Inflammatory macrophage treated with lipopolysaccharide for 1 hour (primary cell): ENCODE measurements at places on chromosomes 1 and 21.

- DNase-seq = no peak
These were observed 28.4 kb downstream of the DMBX1 start for GRCh38 chr1:46517932-46518498.

DNA sequence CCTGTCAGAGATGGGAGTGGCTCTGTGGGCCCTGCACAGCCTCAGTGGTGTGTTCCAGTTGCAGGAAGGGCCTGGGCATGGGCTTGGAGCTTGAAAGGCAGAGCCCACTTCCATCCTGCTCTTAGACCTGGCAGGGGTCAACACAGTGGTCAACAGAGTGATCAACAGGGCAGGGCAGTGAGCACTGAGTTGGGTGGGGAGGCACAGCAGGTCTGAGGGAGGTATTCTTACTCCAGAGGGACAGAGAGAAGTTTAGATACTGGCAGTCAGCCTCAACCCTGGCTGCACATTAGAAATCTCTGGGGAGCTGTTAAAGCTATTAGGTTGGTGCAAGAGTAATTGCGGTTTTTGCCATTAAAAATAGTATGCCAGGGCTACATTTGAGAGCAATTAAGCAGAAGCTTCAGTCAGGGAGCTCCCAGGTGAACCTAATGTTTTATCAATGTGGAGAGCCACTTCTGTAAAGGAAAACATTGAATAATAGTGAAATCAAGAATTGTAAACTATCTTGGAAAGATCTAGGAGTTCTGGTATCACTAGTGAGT lies 37.7 kb downstream of the SH3BGR start:
- DNase-seq = no peak

DNA sequence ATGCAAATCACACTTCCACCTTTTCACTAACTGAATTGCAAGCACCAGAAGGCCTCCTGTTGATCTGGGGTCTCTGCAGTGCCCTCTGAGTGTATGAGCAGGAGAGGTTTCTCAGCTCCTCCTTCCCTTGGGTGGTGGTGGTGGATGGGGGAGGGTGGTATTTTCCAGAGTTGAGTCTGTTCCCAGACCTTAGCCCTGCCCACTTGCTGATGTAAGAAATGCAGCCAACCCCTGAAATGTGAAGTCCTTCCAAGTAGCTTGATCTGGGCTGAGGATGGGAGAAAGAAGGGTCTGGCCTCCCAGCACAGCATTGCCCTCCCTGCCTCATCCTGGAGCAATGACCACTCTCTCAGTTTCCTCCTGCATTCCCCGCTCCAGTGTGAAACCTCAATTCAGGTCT lies 6.3 kb upstream of the FOXD2 start:
- peak; percentile 70 for DNase-seq

- no peak for DNase-seq
These were observed 73.4 kb downstream of the ZP4 start for GRCh38 chr1:237817277-237817676.

DNA sequence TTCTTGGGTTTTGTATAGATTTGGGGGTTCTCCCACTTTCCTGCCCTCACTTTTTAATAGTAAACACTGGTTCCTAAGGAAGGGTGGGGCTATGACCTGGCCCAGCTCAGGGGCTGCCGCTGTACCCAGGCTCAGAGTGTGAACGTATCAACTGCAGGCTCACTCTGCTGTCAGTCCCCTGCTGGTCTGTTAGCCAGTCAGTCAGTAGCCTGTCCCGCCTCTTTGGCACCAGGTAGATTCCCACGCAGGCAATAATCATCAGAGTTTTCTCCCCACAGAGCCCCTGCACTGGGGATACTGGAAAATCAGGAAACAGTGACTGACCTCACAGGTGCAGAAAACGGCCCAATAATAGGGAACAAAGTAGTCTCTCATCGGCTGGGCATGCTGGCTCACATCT lies 15.0 kb upstream of the ALPL start:
- no peak for DNase-seq

DNA sequence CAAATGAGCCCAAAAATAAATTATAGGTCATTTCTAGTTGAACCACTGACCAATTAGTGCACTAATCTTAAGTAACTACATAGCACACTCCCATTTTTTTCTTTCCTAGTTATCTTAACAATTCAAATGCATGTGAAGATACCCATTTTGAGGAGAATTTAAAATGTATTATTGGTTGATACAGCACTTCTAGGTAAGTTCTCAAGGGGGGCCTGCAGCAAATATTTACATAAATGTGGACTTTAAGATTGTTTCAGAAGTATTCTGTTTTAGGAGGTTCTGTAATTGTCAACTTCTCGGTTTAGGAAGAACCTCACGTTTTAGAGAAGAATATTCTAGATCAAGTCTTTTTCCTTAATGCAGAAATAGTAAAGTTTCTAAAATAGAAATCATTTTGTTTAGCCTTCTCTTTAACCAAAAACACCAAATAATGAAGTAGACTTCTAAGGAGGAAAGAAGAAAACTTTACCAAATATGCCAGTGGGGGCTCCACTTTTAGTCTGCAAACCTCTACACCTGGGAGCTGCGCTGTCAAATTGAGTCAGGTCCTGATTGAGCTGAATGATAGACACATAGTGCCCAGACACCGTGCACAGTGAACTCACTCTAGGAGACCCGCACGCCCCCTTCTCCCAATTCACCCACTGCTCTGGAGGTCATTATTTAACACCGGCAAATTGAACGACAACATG lies 144.4 kb downstream of the RUNX1 start:
- no peak for DNase-seq

- no peak for DNase-seq
These were observed 78.5 kb upstream of the SGIP1 start for GRCh38 chr1:66455446-66455845.

DNA sequence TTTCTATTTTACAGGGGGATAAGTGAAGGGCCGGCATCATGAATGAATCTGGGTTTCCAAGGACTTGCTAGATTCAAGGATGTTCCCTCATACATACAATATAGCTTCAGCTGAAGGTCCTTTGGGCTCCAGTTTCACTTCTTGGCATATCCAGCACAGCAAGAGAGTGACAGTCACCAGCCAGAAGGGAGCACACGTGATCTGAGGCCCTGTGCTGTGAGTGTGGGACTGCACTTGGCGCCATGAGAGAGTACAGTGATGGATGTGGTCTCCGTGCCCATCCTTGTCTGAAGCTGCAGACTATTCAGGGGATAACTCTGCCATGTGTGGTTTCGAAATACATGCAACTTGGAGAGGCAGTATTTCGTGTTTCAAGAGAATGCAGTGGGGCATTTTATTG lies 159.7 kb upstream of the DSCAM start:
- no peak for DNase-seq
